Astrocyte (in vitro differentiated cells and primary cell): ENCODE measurements at places on chromosomes 1 and 21. TPM values are rescaled to one million over a fixed set of nuclear protein-coding genes. Genes with fewer than 3 reads are reported as not detected.

The OSCP1 gene
- total RNA-seq = 4.2 and 6.3 TPM in 2 replicates

DNA sequence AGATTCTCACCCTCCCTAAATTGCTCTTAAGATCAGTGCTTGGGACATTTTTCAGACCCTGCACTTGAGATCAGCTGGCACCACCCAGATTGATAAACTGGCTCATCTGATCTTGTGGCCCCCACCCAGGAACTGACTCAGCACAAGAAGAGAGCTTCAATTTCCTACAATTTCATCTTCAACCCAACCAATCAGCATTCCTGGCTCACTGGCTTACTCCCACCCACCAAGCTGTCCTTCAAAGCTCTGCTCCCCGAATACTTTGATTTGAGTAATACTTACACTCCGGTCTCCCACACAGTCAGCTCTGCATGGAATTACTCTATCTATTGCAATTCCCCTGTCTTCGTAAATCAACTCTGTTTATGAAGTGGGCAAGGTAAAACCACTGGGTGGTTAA, 461.9 kb upstream of the RGS18 start:
- no peaks in the 10 kb centered on the region for H3K27me3 ChIP-seq
- no peak overlapping the region for H3K27ac ChIP-seq
- H3K36me3 ChIP-seq = no peaks in the 10 kb centered on the region

The SELL gene
- 0.54 and 1.5 TPM in 2 replicates for total RNA-seq

DNA sequence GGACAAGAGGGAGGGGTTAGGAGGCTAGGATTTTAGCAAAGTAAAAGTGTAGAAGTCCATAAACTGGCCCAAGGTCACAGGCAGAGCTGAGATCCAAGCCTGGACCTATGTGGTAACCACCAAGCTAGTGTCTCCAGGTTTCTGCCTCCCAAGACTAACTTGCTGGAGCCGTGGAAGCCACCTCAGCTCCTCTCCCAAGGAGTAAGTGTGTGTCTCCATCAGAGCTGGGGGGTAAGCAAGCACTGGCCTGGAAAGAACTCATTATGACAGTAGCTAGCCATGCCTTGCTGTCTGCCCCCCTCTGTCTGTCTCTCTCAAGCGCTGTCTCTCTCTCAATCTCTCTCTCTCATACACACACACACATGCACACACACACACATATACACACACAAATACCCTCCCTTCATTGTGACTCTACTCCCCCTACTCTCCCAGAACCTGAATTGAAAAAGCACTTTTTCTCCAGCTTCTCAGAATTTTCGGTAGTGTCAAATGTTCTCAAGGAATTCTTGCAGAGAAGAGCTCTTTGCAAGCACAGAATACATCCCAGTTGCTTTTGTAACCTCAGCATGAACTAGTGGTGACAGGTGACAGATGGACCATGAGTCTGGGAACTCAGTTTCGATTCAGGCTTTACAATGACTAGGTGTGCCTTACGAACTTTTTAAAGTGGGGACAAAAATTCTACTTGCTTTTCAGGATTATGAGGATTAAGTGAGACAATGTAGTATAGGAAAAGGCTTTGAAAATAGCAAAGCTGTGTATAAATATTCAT, 238.0 kb upstream of the FGGY start:
- no peaks in the 10 kb centered on the region for H3K27me3 ChIP-seq
- no peaks in the 10 kb centered on the region for H3K36me3 ChIP-seq
- no peak overlapping the region for H3K4me3 ChIP-seq
- no peak overlapping the region for H3K27ac ChIP-seq
- no peak for DNase-seq
- peaks cover 14% of the 10 kb centered on the region for H3K4me1 ChIP-seq

DNA sequence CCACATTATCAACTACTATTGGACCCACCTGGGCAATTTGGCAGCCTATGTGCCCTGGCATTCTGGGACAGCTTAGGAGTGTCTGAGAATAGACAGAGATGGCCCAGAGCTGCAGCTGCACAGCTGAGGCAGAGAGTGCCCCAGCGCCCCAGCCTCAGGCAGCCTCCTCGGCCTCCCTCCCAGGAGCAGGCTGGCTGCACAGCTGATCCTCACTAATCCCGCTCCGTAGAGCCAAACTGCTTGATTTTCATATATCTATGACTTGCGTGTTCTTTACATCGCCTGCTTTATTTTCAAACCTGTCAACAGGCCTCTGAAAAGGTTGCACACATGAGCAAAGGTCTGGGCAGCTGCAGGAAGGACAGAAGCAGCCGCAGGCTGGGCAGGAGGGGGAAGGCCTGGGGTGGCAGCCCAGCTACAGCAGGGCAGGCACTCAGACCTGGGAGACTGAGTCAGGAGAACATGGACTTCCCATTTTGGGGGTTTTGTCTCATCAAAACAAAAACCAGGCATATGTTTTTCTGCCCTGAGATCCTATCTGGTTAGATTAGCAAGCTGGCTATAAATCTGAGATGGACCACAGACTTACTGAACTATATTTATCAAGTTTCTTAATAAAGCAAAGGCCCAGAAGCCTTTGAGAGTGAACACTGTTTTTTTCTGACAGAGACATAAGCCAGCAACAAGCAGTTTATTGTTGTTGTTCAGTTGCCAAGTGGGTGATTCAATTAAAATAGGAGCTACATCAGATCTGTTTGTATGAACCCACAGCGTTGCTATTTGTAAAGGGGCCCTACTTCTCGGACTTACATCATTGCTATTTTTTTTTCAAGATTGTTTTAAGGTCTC, 301.8 kb upstream of the DUSP10 start:
- H3K4me1 ChIP-seq = peaks cover 19% of the 10 kb centered on the region
- H3K27ac ChIP-seq = peak overlapping the region; percentile 76
- DNase-seq = peak; percentile 97

The RIPK4 gene
- total RNA-seq = 1.1 and 1.8 TPM in 2 replicates

DNA sequence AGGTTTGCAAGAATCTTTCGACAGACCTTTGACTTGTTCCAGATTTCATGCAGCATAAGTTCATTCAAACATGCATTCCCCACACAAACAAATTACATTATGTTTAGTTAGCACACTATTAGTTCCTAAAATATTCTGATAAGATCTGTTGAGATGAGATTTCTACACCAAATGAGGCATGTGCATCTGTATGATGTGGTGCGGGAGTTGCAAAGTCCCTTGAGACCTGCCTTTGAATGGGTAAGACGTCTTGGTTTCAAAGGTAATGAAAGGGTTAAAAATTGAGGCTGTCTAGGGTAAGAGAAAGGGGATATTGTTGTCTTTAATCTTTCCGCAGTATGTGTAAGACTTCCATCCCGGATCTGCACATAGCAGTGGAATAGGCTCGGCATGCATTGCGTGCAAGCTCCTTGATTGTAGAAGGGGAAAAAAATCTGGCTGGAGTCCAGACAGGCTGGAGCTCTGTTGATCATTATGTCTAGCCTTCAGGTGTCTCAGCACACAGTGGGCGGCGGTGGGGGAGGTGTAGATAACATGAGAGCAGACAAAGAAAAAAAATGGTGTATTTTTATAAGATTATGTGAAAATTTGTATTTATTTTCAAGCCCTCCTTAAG, 296.6 kb downstream of the PTPRC start:
- peak overlapping the region; percentile 96 for H3K27ac ChIP-seq
- DNase-seq = peak; percentile 99
- H3K4me3 ChIP-seq = peak overlapping the region; percentile 98
- peaks cover 10% of the 10 kb centered on the region for H3K4me1 ChIP-seq
- H3K27me3 ChIP-seq = no peaks in the 10 kb centered on the region

DNA sequence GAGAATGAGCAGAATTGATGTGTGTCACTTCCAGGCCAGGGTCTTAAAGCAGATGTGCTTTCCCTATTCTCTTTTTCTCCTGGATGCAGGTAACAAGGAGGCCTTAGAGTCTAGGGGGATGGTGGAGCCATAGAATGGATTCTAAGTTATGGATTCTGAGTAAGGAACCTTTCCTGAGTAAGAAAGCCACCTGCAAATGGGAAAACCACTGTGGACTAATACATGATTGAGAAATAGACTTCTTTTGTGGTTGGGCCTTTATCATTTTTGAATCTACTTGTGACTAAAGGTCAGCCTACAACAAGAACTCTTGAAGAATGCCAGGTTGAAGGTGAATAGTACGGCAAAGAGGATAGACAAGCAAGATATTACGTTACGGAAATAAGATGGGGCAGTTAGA, 116.1 kb downstream of the CDC7 start:
- peaks cover under 1% of the 10 kb centered on the region for H3K4me1 ChIP-seq
- H3K27ac ChIP-seq = no peak overlapping the region
- H3K4me3 ChIP-seq = no peak overlapping the region
- peaks cover 6% of the 10 kb centered on the region for H3K27me3 ChIP-seq

DNA sequence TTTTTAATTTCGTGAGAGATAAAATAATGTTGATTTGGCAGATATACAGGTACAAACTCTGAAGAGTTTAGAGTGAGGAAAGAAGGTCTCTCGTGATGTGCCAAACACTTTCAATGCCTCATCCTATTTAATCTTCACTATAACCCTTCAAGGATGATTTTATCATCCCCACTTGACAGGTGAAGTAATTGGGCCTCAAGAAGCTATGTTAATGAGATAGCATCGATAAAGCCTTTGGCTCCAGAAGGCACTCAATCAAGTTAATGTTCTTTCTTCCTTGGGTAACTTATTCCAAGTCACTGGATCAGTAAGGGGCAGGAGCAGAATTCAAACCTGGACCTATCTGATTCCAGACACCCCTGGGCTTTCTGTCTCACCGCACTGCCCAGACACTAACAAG, 7.2 kb downstream of the LMOD1 start:
- no peak for DNase-seq
- peaks cover 2% of the 10 kb centered on the region for H3K4me1 ChIP-seq
- H3K36me3 ChIP-seq = no peaks in the 10 kb centered on the region
- H3K4me3 ChIP-seq = no peak overlapping the region
- no peaks in the 10 kb centered on the region for H3K27me3 ChIP-seq

DNA sequence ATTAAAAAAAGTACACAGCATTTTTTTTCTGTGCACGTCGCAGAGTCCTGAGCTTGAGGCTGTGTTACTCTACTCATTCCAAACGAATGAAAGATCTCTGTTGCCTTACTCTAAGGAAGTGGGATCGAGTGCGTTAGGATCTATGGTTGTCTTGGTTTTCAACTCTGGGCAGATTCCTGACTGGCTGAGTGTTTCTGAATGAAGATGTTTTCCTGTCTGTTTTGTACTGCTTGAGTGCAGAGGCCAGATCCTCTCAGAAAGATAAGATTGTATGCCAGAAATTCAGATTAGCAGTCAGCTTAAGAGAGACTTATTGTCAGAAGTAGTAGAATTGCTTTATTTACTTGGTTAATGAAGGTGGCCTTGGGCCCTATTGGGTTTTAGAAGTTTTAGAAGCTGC, 14.0 kb downstream of the PLA2G2E start:
- no peaks in the 10 kb centered on the region for H3K27me3 ChIP-seq
- H3K27ac ChIP-seq = no peak overlapping the region
- H3K36me3 ChIP-seq = peaks cover 39% of the 10 kb centered on the region
- no peaks in the 10 kb centered on the region for H3K4me1 ChIP-seq
- DNase-seq = no peak

GRCh38 chr1:198493329-198493728, 47.2 kb downstream of the ATP6V1G3 start:
- DNase-seq = peak; percentile 39
- H3K27ac ChIP-seq = peak overlapping the region; percentile 68
- no peaks in the 10 kb centered on the region for H3K36me3 ChIP-seq
- H3K4me3 ChIP-seq = no peak overlapping the region
- no peaks in the 10 kb centered on the region for H3K27me3 ChIP-seq

GRCh38 chr1:24111262-24111995, 506 bp downstream of the MYOM3 start:
- no peak for DNase-seq
- H3K36me3 ChIP-seq = no peaks in the 10 kb centered on the region
- H3K27ac ChIP-seq = no peak overlapping the region
- peaks cover 7% of the 10 kb centered on the region for H3K27me3 ChIP-seq

The RBM11 gene
- 2.6 and 3.4 TPM in 2 replicates for total RNA-seq

DNA sequence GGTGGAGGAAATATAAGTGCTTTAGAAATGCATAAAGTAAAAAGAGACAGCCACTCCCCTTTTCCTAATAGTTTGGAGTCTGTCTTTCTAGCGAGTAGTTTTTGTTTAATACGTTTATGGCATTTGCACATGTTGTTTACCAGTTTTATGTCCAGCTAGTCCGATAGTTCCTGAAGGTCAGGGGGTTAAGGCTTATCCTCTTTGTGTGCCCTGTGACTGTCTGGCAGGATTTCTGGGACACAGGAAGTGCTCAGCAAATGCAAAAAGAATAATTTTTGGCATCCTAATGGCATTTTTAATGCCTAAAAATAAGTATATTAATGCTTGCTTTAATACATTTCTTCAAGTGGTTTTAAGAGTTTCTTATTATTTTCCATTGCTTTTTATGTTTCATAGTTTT, 58.4 kb downstream of the DYRK1A start:
- H3K36me3 ChIP-seq = peaks cover 5% of the 10 kb centered on the region
- no peak overlapping the region for H3K4me3 ChIP-seq
- no peak for DNase-seq

The CFHR2 gene
- not detected in 2 replicates for total RNA-seq

The EPHB2 gene
- total RNA-seq = 7.5 and 8.4 TPM in 2 replicates

- H3K36me3 ChIP-seq = no peaks in the 10 kb centered on the region
- peaks cover 5% of the 10 kb centered on the region for H3K4me1 ChIP-seq
- DNase-seq = peak; percentile 47
Observed at GRCh38 chr1:226424221-226425003, 16.5 kb upstream of the PARP1 start.

GRCh38 chr1:210214573-210215409, 17.8 kb upstream of the SERTAD4 start:
- H3K27ac ChIP-seq = no peak overlapping the region
- no peak overlapping the region for H3K4me3 ChIP-seq
- no peaks in the 10 kb centered on the region for H3K36me3 ChIP-seq
- no peaks in the 10 kb centered on the region for H3K4me1 ChIP-seq
- DNase-seq = no peak

DNA sequence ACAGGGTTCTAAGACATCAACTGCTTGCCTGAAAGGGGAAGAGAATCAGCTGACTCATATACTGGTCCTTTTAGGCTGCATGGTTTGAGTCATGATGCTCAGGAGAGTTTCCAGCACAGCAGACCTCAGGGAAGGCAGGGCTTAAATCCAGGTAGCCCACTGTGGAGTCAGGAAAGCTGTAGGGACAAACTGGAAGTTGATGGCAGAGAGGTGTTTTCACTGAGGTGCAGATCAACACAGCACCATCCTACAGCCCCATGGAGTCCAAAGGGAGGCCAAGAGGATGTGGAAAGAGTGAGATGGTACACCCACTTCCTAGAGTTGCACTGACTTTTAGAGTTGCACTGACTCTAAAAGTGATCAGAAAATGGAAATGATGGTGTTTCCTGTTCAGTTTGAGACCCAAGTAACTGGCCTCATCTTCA, 252.4 kb upstream of the DUSP10 start:
- H3K27ac ChIP-seq = peak overlapping the region; percentile 82
- no peak overlapping the region for H3K4me3 ChIP-seq
- no peaks in the 10 kb centered on the region for H3K36me3 ChIP-seq

GRCh38 chr1:67942274-67942673, 108.2 kb downstream of the DIRAS3 start:
- H3K36me3 ChIP-seq = no peaks in the 10 kb centered on the region
- H3K27me3 ChIP-seq = no peaks in the 10 kb centered on the region
- no peak overlapping the region for H3K27ac ChIP-seq
- no peak for DNase-seq

GRCh38 chr1:64505944-64506655, 36.2 kb downstream of the CACHD1 start:
- H3K27ac ChIP-seq = no peak overlapping the region
- peaks cover 4% of the 10 kb centered on the region for H3K4me1 ChIP-seq
- no peaks in the 10 kb centered on the region for H3K27me3 ChIP-seq
- no peaks in the 10 kb centered on the region for H3K36me3 ChIP-seq
- no peak for DNase-seq

The ELF3 gene
- total RNA-seq = 2.5 and 2.9 TPM in 2 replicates
